RPMI7951 (cell line): ENCODE measurements at places on chromosomes 11 and 22. TPM values are rescaled to one million over a fixed set of nuclear protein-coding genes. Genes with fewer than 3 reads are reported as not detected.

The ABTB2 gene
- 2.8 and 3.2 TPM in 2 replicates for total RNA-seq

The MIOX gene
- total RNA-seq, result 0.12 TPM in 1 of 2 replicates, not detected in the other

The MRPL40 gene
- 58.9 and 69.4 TPM in 2 replicates for total RNA-seq

The OR4C5 gene
- total RNA-seq, result not detected in 2 replicates

The SCN4B gene
- 0.10 TPM in 1 of 2 replicates, not detected in the other for total RNA-seq

The CFAP300 gene
- 1.6 and 3.2 TPM in 2 replicates for total RNA-seq

The PLAAT3 gene
- 7.3 and 8.8 TPM in 2 replicates for total RNA-seq

The ZP1 gene
- total RNA-seq, result 3.7 and 4.6 TPM in 2 replicates

The THY1 gene
- total RNA-seq, result 949 and 1,053 TPM in 2 replicates

The P4HA3 gene
- total RNA-seq, result 5.2 and 7.7 TPM in 2 replicates

The MUC2 gene
- total RNA-seq, result not detected in 2 replicates
